T47D (cell line): ENCODE measurements at places on chromosomes 2 and 18.

DNA sequence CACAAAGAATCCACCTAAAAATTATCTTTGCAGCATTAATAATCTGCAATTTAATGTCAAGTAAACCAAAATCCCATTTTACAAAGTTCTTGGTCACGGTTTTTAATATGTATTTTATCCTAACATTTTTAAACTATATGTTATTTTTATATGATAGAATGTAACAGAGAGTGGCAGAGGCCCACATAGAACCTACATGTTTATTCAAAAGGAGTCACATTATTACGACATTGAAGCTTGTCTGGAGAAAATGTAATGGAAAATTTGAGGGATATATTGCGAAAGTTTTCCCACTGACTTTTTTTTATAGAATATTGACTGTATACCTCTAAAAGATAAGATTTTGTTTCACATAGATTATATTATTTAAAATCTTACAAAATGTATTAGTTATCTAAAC lies 89.7 kb upstream of the COL3A1 start:
- DNase-seq = no peak

GRCh38 chr2:231397011-231397927 lies 1.8 kb downstream of the B3GNT7 start:
- peak; percentile 4 for DNase-seq

GRCh38 chr2:24482251-24482971 lies 8.6 kb upstream of the NCOA1 start:
- no peak for DNase-seq

DNA sequence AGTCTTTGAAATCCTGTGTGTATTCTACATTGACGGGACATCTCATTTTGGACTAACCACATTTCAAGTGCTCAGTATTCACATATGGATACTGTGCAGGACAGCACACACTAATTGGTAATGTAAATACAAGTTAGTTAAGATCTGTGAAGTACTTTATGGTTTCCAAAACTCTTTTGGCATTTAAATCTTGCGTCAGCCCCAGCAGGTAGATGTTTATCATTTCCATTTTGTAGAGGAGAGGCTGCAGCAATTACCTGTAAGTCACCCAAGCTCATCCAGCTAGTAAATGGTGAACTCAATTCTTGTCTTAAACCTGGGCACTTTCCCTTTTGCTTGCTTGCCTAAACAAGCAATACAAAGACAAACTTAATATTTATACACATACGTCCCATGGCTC lies 1.6 kb upstream of the NAGK start:
- DNase-seq = peak; percentile 41

GRCh38 chr2:158688721-158689120 lies 106.4 kb upstream of the DAPL1 start:
- DNase-seq = no peak

DNA sequence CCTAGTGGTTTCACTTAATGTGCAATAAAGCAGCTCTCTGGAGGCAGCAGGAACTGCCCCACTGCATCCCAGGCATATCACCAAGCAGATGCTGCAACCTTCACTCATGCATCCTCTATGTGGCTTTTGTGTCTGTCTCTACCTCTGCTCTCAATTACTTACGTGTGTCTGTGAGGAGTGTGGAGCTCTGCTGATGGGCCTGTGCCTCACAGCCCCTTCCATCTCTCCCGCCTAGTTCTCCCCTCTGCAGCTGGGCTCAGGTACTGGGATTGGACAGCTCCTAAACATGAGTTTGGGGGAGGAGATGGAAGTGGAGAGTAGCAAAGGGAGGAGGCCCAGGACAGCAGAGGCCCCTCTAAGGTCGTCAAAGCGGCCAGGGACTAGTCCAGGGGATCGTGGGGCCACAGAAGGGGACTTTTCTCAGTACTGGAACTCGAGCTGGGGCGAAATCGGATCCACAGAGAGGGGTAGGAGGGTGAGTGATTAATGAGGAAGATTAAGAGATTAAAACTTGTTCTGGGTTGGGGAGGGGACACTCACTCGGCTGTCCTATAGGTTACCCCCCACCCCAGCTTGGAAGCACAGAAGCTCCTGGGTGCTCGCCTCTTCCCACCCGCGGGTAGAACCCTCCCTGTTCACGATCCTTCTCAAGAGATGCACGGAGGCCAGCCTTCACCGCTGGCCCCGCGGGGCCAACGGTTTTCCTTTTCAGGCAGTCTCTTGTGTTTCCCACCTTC lies 2.1 kb upstream of the LBX2 start:
- DNase-seq = no peak

- no peak for DNase-seq
Observed at GRCh38 chr2:50624506-50624905, 407.4 kb downstream of the NRXN1 start.

DNA sequence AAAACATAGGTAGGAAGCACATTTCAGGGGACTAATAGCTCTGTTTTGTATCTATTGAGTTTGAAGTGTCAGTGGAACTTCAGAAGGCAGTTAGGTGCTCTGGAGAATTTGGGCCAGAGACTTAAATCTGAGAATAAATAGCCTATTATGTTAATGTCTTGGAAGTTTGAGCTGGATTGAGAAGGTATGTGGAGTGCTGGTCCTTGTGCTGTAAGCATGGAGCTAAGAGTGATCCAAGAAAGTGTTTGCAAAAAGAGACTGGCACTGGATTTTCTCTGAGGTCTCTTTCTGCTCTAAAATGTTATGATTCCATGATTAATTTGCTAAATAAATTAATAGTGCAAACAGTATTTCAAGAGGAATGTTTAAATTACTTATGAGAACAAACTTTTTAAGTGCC lies 63.3 kb downstream of the ICOS start:
- no peak for DNase-seq

GRCh38 chr2:61356261-61356957 lies 114.5 kb downstream of the USP34 start:
- no peak for DNase-seq

DNA sequence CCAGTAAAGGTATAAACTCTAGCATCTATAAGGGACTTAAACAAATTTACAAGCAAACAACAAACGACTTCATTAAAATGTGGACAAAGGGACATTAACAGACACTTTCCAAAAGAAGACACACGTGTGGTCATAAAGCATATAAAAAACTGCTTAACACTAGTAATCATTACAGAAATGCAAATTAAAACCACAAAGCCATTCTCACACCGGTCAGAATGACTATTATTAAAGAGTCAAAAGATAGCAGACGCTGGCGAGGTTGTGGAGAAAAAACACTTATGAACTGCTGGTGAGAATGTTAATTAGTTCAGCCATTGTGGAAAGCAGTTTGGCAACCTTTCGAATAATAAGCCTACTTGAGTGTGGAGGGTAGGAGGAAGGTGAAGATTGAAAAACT lies 217.1 kb upstream of the DLGAP1 start:
- no peak for DNase-seq

DNA sequence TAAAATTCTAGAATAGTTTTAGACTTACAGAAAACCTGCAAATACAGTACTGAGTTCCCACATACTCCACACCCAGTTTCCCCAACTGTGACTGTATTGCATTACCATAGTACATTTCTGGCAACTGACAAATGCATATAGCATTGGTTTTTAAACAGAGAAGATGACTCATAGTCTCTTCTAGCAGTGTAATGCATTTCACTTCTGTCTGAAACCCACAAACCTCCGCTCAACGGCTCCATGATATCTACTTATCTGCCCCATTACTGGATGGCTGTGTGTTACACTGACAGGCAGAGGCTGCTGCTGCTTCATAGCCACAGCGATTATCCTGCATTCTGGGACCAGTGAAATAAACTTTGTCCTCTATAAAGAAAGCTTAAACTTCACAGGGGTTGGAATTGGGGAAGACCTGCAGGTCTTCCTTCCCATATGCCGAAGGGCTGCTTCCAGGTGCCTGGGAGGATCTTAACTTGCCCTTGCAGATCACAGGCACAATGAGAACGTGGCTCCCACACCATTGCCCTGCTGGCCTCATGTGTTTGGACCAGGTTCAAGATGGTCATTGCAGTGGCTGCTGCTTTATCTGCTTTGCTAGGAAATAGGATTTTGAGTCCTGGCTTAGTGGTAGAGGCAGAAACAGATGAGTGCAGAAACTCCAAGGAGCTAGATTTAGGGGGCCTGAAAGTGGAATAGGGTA lies 742.6 kb upstream of the HS6ST1 start:
- DNase-seq = no peak

GRCh38 chr2:188364033-188364630 lies 72.5 kb downstream of the GULP1 start:
- DNase-seq = peak; percentile 6

DNA sequence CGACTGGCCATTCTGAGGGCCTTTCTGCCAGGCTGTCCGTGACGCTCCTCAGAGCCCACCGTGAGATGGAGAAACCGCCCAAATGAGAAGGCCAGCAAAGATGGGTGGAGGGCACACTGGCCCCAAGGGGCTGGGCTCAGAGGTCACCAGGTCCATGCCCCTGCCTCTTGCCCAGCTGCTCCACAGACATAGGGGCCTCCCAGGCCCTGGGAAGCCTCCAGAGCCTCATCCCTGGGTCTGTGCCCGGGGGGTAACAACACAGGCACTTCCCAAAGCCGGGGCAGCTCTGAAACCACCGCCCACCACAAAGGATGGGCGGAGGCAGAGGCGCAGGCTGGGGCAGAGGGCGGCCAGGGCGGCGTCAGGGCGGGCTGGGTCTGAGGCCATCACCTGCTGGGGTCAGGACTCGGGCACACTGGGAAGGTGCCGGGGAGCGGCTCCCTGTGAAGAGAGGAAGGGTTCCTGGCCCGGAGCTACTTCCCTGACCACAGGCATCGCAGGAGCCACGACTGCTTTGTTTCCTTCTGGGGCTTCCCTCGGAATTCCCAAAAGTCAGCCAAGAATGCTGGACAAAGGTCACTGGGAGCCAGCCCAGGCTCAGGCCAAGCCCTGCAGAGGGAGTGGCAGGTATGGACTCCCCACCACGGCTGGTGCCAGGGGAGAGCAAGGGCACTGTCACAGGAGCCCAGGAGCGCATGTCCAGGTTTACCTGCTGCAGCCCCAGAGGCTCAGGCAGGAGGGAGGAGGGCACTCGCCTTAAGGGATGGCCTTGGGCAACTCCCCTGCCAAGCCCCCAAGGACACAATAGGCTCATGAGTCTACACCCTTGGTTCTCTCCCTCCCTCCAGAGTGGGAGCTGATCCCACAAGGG lies 9.4 kb downstream of the CYP26B1 start:
- DNase-seq = no peak

DNA sequence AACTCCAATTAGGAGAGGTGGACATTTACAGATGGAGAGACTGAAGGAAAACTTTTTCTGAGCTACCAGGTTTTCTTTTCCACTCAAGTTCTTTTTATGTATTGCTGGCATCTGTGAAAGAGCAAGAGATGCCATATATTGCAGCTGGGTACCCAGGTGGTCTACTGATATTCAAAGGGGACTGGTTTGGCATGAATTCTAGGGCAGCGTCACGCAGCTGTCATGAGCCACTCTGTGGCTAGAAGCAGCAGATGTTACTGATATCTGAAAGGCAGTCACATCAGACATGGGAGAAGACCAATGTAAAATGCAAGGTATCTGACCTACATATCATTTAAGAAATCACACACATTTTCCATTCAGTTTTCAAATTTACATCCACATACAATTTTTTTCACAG lies 408.8 kb downstream of the GALNT13 start:
- no peak for DNase-seq

GRCh38 chr2:55107436-55107835 lies 57.2 kb upstream of the RTN4 start:
- peak; percentile 48 for DNase-seq

DNA sequence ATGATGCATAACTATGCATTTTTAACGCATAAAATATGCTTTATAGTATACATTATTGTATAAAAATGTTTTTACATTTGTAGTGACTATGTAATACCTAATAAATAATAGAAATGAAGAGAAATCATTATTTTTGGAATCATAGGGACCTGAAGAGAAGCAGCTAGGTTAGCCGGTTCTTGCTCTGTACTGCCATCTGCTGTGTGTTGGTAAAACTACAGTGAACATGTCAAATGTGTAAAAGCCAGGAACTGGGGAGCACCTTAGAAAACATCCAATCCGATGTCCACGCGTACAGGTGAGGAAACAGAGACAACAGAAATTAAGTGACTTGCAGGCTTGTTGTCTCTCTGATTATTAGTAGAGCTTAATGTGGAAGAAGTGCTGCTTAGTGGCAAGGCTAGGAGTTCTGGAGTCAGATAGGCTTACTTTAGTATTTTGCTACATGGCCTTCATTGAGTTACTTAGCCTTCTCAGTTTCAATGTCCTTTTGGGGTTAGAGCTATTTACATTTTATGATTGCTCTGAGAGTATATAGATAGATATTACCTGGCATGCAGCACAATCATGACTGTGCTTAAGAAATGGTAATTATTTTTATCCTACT lies 386.5 kb downstream of the DLGAP1 start:
- peak; percentile 6 for DNase-seq

- peak; percentile 53 for DNase-seq
Observed at GRCh38 chr2:152743002-152743401, 24.6 kb downstream of the ARL6IP6 start.

GRCh38 chr2:88210132-88211002 lies 40.2 kb downstream of the THNSL2 start:
- no peak for DNase-seq

DNA sequence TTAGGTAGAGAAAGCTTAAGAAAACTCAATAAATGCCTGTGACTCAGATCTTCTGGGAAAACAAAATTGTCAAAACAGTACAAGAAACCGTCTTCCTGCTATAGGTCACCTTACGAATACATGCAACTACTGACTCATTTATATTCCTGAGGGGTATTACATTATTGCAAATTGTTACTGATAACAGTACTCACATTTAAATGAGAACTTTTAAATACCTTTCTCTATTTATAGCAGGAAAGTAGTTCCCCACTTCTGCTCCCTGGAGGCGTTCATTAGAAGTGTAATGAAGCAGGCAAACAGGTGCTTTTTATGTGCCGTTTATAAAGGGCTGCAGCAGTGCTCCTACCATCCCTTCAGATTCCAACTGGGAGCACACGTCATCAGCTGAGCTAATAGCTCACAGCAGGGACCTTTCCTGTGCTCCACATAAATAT lies 65.1 kb upstream of the RPRM start:
- no peak for DNase-seq

GRCh38 chr2:108533832-108534583 lies at the start of gene LIMS1:
Gene LIMS1 (plus strand): TSS chr2:108534470. CDS start chr2:108534563, 93 bp downstream.
- DNase-seq = peak; percentile 70

DNA sequence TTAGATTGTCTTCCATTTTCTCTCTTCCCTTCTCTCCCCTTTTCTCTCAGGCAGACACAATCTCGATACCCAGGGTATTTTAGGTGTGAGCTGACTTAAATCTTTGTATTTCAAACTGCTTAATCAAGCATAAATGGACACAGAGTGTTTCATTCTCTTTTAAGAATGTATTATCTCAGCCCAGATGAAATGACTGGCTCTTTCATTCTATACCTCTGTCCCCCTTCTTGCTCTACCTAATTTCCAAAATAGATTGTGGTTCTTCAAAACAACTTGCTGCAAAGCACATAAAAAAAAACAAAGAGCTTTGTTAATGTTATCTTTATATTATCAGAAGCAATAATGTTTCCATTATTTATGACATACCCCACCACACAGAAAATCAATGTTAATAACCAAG lies 514.6 kb downstream of the ERBB4 start:
- no peak for DNase-seq

GRCh38 chr2:157320409-157320808 lies 5.2 kb downstream of the ERMN start:
- no peak for DNase-seq
